SK-N-SH (cell line): ENCODE measurements at places on chromosomes 6 and 20. TPM values are rescaled to one million over a fixed set of nuclear protein-coding genes. Genes with fewer than 3 reads are reported as not detected.

Gene NOX3
- polyA plus RNA-seq: 0.02 TPM in 1 of 2 replicates, not detected in the other

Gene OR12D3
- polyA plus RNA-seq: not detected in 2 replicates

Gene HAO1
- polyA plus RNA-seq: not detected in 2 replicates

Gene DPPA5
- polyA plus RNA-seq: not detected in 2 replicates

Gene MAK
- 0.02 TPM in 1 of 2 replicates, not detected in the other for polyA plus RNA-seq

Gene ENPP4
- polyA plus RNA-seq: 0.05 and 0.11 TPM in 2 replicates

Gene SLC22A7
- polyA plus RNA-seq: not detected in 2 replicates

Gene GLP1R
- not detected in 2 replicates for polyA plus RNA-seq

Gene LKAAEAR1
- 0.37 and 0.71 TPM in 2 replicates for polyA plus RNA-seq

Gene PLAGL1
- 22.6 and 25.8 TPM in 2 replicates for polyA plus RNA-seq

Gene EYS
- 0.05 TPM in 1 of 2 replicates, not detected in the other for polyA plus RNA-seq

Gene FAM209A
- polyA plus RNA-seq: not detected in 2 replicates

DNA sequence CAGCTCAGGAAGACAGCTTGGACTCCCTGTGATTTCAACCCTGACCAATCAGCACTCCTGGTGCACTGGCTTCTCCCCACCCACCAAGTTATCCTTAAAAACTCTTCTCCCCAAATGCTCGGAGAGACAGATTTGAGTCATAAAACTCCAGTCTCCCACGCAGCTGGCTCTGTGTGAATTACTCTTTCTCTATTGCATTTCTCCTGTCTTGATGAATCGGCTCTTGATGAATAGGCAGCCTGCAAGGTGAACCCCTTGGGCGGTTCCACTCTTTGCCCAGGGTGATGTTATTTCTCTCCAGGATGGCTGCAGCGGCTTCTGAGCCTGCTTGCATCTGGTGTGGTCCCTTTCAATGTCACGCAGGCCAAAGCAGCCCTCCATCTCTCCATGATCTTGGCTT lies 12.4 kb downstream of the SLC52A3 start:
- DNase-seq: no peak

DNA sequence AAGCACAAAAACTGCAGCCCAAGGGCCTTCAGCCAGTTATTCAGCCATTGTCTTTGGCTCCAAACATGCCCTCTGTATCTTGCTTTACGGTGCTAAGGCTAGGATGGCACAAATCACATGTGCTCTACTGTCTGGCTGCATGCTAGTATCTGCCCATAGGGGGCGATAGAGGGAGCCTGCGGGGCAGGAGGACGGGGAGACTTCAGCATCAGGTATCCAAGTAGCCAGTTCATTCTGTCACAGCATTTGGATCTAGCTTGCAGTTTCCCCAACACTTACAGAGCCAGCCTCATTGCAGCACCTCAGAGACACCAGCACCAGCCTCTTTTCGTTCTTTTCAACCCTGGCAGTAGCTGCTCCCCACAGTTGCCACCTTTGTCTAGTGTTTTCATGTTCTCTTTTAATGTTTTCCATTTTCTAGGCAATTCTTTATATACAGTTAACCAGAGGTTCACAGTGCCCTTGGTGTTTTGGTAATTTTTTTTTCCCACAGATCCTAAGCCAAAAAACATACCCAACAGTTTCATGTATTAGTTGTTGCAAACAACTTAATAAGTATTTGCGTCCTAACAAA lies 705.9 kb downstream of the PTPRT start:
- DNase-seq: peak; percentile 20

GRCh38 chr20:10319855-10320254 lies 101.2 kb downstream of the SNAP25 start:
- no peak for DNase-seq

- no peak for DNase-seq
Measured at GRCh38 chr6:48474136-48474535, 363.1 kb upstream of the PTCHD4 start.

- DNase-seq: no peak
Measured at GRCh38 chr6:28789553-28790083, 134.2 kb downstream of the TRIM27 start.

DNA sequence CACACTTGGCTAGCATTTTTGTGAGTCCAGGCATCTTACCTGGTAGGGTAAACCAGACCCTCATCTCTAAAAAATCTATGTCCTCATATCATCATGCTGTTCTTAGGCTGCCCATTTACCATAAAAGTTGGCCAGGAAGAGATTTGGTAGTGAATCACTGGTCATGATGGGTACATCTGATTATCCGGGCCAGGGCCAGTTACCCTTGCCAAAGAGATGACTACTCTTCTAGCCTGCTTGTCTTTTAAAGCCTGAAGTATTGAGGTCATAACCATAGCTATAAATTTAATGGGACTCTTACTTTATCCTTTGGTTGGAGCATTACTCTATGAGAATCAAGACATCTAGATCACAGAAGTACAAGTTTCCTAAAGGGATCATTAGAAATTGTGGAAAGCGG lies 276.8 kb downstream of the TENT5A start:
- DNase-seq: no peak

- DNase-seq: no peak
Measured at GRCh38 chr20:39233755-39234154, 271.6 kb downstream of the DHX35 start.

GRCh38 chr6:118893064-118893806 lies 717 bp upstream of the ASF1A start:
- DNase-seq: no peak

DNA sequence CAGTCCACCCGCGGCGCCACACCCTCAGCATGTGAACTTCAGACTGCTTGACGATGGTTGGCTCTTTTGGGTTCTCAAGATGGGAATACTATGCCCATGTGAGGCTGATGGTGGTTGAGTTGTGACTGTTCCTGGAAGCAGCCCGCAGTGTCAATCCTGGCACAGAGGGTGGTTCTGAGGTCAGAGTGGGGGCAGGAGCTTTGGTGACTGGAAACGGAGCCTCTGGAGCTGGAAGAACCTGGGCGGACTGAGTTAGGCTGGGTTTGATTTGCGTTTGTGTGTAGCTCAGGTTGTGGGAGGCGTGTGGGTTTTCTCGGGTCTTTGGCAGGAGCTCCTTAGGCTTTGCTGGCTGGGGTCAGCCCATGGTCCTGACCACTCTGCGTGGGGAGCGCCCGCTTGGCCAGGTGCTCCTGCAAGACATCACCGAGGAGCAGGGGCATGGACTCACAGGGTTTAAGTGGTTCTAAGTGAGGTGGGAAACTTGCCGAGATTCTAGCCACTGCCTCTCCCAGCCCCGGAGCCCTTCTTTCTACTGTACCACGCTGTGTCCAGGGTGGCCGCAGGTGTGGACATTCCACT lies 37.3 kb upstream of the SLC22A1 start:
- no peak for DNase-seq

- DNase-seq: no peak
Measured at GRCh38 chr20:41154436-41155176, 17.3 kb downstream of the PLCG1 start.

DNA sequence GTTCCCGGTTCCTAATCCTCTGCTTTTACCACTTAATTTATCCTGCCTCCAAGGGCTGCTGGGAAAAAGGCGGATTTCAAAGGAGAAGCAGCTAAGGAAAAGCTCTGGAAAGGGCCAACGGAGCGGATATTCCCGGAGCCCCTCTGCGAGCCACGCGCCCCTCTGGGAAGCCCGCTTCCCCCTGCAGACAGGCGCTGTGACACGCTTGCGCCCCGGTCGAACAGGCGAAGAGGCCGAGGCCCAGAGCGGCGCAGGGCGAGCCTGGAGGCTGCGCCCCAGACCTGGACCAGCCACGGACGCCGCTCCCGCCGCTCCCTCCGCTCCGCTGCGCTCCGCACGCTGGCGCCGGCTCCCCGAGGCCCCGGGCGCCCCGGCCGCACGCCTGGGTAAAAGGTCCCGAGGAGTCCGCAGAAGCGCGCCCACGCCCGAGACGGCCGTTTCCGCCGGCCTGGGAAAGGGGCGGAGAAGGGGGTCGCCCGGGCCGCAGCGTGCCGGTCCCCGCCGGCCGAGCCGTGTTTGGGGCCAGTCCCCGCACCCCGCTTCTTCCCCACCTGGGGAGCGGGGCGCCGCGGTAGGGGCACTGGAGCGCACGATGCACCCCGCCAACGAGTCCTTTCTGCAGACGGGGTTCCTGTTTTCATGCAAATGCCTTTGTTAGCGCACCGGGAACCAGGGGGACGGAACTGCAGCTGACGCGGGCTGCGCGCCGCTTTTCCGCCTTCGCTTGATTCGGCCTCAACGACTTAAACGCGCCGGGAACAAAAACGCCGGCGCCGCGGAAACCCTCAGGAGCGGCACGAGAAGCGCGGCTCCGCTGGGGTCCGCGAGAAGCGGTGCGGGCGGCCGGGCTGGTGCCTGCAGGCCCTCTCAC lies 91.9 kb upstream of the SIRPA start:
- DNase-seq: peak; percentile 76

- no peak for DNase-seq
Measured at GRCh38 chr20:17679941-17680835, 1.9 kb downstream of the RRBP1 start.

DNA sequence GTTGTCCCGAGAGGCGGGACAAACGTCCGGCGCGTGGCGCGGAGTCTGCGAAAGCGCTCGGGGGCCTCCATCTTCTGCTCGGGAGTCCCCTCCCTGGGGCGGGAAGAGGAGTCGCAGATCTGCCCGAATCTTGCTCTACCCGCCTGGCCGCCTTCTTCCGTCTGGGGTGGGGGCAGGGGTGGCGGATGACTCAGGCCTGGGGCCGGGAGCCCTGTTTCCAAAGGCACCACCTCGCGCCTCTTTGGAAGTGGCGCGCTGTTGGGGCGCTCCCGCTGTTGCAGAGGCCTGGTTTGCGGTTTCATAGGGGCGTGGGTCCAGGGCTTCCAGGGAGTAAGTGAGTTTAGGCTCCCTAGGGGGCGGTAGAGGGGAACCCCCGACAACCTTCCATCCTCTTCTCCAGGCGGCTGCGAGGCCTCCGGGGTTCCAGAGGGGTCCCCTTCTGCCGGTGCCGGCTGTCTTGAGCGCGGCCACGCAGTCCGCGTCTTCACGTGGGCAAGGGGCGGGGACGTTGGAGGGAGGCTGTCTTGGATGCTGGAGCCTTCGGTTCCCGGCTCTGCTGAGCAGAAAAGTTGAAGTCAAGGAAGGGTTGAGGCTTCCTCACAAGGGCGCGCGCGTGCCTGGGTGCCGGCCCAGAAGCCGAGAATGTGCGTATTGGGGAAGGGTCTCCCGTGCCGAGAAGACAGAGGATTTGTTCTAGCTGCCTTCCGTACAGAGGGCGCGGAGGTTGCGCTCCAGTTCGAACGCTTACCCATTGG lies 2.6 kb upstream of the TFAP2C start:
- DNase-seq: peak; percentile 74

DNA sequence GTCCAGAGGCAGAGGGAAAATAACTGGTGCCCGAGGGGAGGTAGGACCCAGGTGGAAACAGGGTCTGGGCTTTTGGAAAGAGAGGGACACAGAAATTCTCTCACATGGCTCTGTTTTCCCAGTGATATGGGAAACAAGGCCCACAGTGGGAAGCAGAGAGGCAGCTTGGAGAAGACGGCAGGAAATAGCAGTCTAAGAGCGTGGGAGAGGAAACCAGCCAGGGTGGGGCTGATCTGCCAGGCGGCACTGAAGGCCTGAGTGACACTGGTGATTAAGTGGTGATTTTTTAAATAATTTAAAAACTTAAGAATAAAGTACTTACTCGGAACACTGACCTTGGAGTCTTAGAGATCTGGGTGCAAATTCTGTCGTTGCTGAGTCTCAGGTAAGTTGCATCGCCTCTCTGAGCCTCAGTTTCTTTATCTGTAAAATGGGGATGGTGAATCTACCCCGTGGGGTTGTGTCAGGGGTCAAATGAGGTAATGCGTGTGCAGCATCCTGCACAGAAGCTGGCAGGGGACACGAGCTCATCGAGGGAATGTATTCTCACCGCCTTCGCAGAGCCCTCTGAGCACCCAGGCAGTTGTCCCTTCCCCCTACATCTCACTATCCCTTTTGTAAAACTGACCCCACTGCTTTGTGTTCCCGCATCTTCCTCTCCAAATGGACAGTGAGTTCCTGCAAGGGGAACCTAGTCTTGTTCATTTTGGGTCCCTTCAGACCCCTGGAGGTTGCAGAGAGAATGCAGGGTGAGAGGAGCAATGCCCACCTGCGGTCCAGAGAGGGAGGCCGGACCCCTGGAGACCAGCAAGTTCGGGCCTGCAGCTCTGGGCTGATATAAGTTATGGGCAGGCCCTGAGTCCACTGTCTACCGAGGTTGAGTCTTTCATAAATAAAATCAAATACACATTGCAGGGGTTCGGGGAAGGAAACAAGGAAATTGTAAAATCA lies 228.6 kb upstream of the PMEPA1 start:
- no peak for DNase-seq

DNA sequence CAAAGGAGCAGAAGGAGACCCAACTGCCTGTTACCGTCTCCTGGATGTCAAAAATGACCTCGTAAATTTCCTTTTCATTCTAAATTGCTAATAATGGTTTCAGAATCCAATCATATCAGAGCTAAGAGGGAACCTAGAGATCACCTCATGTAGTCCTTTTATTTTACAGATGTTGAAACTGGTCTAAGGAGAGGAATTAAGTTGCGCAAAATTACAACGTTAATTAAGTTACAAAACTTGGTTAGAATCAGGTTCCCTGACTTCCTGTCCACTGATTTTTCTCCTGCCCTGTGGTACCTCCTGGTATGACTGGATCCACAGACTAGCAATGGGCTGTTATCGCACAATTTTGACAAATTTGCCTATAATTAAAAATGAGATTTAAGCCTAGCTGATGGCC lies 9.0 kb upstream of the STK38 start:
- DNase-seq: no peak

DNA sequence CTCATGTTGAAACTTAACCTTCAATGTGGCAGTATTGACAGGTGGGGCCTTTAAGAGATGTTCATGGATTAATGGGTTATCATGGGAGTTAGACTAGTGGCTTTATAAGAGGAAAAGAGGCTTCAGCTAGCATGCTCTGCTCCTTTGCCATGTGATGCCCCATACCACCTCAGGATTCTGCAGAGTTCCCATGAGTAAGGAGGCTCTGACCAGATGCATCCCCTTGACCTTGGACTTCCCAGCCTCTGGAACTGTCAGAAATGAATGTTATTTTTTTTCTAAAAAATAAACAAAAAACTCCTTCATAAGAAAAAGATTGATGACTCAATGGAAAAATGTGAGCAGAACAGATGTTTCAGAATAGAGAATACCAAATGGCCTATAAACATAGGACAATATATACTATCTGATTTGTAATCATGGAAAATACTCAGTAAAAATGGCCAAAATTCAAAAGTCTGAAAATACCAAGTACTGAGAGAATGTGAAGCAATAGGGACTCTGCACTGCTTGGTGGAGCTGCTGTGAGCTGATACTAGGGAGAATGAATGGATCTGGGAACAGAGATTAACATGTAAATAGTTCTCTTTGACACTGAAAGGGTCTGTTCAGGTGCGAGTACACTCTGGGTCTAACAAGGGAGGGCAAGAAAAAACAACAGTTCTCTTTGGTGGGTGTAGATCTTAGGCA lies 7.4 kb upstream of the TRIM39 start:
- DNase-seq: no peak

- DNase-seq: no peak
Measured at GRCh38 chr6:11027565-11028110, 16.5 kb downstream of the ELOVL2 start.
